Lung (tissue), 17 donors: ENCODE measurements at places on chromosomes 5 and 9. TPM values are rescaled to one million over a fixed set of nuclear protein-coding genes. Genes with fewer than 3 reads are reported as not detected.
A peak's percentile ranks its signal among the peaks of the same experiment; 100 is the strongest.

GRCh38 chr9:122821278-122821943 lies 7.0 kb downstream of the PDCL start:
- H3K27me3 ChIP-seq = no peaks in the 10 kb centered on the region
- peak overlapping the region; percentile 42 for H3K27ac ChIP-seq
- H3K36me3 ChIP-seq = peaks cover 16% of the 10 kb centered on the region
- peak; percentile 33 for DNase-seq
- no peak overlapping the region for H3K4me3 ChIP-seq

DNA sequence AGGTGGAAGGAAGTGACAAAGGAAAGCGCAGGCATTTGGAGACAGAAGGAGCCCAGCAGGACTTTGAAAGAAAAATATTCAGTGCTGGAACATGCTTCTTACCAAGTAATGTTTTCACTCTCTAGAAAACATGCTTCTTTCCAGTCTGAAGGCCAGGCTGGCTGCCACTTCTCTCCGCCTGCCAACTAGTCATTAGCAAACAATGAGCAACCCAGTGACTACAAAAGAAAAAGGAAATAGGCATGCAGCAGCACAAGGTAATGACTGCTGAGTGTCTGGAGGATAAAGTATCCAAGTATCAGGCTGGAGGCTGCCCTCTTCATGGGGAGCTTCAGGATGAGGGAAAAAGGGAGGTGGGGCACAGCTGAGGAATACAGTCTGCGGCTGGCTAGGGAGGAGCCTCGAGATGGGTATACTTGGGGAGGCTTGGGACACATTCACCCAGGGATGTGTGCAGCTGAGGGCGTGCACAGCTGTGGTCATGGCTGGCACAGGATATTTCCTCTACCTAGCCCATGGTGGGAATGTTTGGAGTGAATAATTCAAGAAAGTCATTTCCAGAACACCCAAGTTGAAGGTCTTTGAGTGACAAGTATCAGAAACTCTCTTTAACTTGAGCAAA lies 161.5 kb upstream of the KIF2A start:
- H3K36me3 ChIP-seq = no peaks in the 10 kb centered on the region
- DNase-seq = no peak
- peak overlapping the region; percentile 5 for H3K4me3 ChIP-seq
- no peak overlapping the region for H3K27ac ChIP-seq

GRCh38 chr9:35306283-35306682 lies 144.5 kb downstream of the UNC13B start:
- no peaks in the 10 kb centered on the region for H3K27me3 ChIP-seq
- peaks cover 14% of the 10 kb centered on the region for H3K36me3 ChIP-seq
- DNase-seq = no peak
- H3K4me3 ChIP-seq = no peak overlapping the region
- no peaks in the 10 kb centered on the region for H3K4me1 ChIP-seq
- no peak overlapping the region for H3K27ac ChIP-seq

MYOT gene
- polyA plus RNA-seq = not detected

NUTM2G gene
- not detected for polyA plus RNA-seq

PCDHB3 gene
- polyA plus RNA-seq = 0.33 TPM

CFAP77 gene
- polyA plus RNA-seq = 4.9 TPM

STKLD1 gene
- polyA plus RNA-seq = 0.40 TPM

- H3K27ac ChIP-seq = no peak overlapping the region
- H3K4me1 ChIP-seq = no peaks in the 10 kb centered on the region
- no peaks in the 10 kb centered on the region for H3K27me3 ChIP-seq
- H3K4me3 ChIP-seq = no peak overlapping the region
- peaks cover 9% of the 10 kb centered on the region for H3K36me3 ChIP-seq
Measured at GRCh38 chr5:154034944-154035343, 3.8 kb downstream of the FAM114A2 start.

FBLL1 gene
- polyA plus RNA-seq = 0.18 TPM

DNA sequence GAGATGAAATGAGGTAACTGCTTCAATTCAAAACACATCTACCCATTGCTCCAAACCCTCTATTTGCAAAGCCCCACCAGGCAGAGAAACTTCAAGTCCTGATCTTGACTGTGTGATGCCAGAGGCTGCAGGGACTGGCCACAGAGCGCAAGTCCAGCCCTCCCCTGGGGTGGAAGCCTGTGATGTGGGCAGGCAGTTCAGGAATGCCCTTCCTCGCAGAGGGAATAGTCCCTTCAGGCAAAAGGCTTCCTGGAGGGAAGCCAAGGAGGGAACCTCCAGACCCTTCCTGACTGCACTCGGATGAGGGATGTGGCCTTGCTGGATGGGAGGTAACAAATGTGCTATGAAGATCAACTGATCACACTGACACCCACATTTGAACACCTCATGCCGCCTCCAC lies 131.2 kb downstream of the SLIT3 start:
- H3K4me1 ChIP-seq = no peaks in the 10 kb centered on the region
- no peak overlapping the region for H3K4me3 ChIP-seq
- no peaks in the 10 kb centered on the region for H3K27me3 ChIP-seq
- no peak for DNase-seq

DNA sequence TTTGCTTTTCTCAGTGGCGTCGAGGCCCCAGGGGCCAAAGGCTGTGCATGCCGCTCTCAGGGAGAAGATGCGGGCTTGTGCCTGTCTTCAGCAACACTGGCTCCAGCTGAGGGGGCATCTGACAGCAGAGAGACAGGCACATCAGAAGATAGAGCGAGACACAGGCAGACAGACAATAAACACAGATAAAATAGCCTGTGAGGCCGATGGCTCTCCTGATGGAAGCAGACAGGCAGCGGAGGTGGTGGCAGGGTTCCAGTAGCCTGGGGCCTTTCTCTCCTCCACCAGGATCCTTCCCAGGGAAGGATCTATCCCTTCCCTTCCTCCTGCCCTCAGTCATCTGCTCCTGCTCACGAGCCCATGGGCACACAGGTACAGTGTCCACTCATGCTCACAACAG lies 16.6 kb upstream of the UNC5A start:
- H3K4me3 ChIP-seq = no peak overlapping the region
- no peaks in the 10 kb centered on the region for H3K4me1 ChIP-seq
- no peaks in the 10 kb centered on the region for H3K36me3 ChIP-seq
- H3K27ac ChIP-seq = no peak overlapping the region

DNA sequence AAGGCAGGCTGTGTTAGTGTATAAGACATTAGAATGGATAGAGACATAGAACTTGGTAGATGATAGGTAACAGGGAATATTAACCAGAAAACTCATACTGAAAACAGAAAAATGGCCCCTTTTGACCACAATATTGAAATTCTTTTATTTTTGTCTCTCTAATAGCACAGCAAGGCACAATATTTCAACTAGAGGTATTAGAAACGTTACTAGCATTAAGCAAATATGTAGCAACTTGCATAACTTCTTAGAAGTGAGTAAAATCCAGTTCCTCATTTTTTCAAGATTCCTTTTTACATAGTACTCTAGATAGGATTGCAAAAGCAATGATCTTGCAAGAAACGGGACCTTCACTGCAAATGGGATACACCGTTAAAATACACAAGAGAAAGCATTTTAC lies 102.7 kb upstream of the VCAN start:
- DNase-seq = no peak
- H3K36me3 ChIP-seq = no peaks in the 10 kb centered on the region
- H3K4me1 ChIP-seq = peaks cover 22% of the 10 kb centered on the region
- no peak overlapping the region for H3K4me3 ChIP-seq
- no peak overlapping the region for H3K27ac ChIP-seq
- no peaks in the 10 kb centered on the region for H3K27me3 ChIP-seq

GRCh38 chr5:4036861-4037260 lies 441.2 kb downstream of the IRX1 start:
- H3K4me1 ChIP-seq = no peaks in the 10 kb centered on the region
- no peak for DNase-seq
- no peak overlapping the region for H3K27ac ChIP-seq
- H3K36me3 ChIP-seq = no peaks in the 10 kb centered on the region

DNA sequence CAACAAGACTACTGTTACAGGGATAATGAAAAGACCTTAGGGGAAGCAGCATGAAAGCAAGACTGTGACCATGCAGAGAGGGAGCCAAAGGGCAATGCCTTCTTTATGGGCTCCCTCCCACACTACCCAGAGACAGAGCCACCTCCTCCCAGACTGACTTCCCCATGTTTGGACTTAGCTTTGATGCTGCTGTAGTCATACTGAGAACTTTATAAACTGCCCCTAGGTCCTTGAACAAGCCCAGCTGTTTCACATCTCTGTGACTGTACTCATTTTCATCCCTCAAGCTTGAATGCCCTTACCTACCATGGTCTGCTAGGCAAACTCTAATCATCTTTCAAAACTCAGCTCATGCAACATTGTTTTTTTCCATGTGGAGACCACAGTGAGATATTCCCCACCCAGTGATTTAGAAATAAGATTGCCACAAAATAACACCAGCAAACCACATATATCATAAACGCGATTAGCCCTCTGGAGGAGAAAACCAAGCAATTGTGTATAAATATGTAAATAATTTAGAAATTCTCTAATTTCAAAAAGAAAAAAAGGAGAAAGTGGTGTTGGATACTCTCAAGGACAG lies 23.4 kb upstream of the FAM169A start:
- H3K36me3 ChIP-seq = no peaks in the 10 kb centered on the region
- no peaks in the 10 kb centered on the region for H3K27me3 ChIP-seq
- no peak overlapping the region for H3K27ac ChIP-seq
- DNase-seq = no peak
- H3K4me3 ChIP-seq = no peak overlapping the region

FCHO2 gene
- 28.4 TPM for polyA plus RNA-seq
